GDM1 (cell line): ENCODE measurements at places on chromosomes 3 and 15.

DNA sequence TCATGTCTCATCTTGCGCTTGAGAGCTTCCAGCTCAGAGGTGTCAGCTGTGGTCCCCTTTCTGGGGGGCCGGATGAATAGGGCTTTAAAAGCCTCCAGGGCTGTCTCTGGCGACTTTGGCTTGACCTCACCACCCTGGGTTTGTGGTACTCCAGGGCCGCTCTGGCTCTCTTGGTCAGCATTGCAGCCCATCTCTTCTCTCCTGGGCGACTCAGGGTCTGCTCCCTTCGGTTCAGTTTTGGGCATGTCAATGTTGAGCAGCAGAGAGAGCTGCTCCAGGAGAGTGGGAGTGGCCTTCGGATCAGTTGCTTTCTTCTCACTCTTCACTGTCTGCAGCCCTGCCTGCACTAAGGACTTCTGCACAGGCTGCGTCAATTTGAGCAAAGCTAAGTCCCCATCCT, 127.9 kb downstream of the FMN1 start:
- DNase-seq: no peak

- DNase-seq: no peak
Measured at GRCh38 chr3:52781741-52782140, 4.3 kb downstream of the ITIH1 start.

- no peak for DNase-seq
Measured at GRCh38 chr3:160719710-160720109, 36.3 kb upstream of the PPM1L start.

DNA sequence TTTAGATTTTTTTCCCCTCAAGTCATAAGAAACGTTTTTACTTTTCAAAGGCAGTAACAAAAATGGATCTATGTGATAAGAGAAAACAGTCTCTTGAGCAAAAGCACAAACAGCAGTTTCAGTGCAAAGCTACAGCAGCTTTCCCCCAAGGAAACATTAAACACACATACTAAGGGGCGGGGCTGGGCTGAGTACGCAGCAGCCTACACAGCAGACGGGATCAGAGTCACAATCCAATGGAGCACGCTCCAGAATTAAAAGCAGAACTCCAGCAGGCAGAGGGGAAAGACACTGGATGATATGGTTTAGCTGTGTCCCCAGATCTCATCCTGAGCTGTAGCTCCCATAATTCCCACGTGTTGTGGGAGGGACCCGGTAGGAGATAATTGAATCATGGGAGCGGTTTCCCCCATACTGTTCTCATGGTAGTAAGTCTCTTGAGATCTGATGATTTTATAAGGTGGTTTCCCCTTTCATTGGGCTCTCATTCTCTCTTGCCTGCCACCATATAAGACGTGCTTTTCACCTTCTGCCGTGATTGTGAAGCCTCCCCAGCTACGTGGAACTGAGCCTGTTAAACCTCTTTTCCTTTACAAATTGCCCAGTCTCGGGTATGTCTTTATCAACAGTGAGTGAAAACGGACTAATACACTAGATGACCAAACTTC, 116.2 kb upstream of the SLCO3A1 start:
- DNase-seq: no peak

- no peak for DNase-seq
Measured at GRCh38 chr3:42022355-42022754, 60.5 kb upstream of the ULK4 start.

DNA sequence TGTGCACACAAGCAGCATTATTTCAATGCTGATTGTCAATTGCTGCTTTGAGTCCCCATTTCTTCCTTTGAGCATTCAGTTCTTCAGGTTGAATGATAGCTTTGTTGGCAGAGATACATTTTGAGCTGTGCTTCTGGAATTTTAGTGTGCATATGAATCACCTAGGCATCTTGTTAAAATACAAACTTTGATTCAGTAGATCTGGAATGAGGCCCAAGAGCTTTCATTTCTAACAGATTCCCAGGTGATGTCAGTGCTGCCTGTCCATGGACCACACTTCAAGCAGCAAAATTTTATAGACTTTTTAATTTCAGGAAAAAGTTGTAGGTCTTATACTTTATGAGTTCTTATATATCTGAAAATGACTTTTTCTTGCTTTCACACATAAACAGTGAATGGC, 131.1 kb downstream of the ADAMTSL3 start:
- no peak for DNase-seq

DNA sequence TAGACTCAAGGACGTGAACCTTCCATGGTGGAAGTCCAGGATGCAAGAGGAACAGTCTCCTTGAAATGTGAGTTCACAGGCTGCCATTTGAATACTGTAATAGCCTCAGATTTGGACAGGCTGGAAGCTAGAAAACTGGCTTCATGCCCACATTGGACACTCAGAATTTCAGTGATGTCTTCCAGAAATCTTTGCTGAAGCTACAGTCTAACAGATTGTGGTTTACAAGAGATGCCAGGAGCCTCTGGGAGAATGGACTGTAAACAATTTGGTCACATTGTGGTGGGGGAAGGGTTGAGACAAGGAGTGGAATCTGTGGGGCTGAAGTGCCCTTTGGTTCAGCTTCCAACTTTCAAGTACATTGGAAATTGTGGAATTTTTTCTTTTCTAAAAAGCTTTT, 252.0 kb upstream of the PROK2 start:
- DNase-seq: no peak

DNA sequence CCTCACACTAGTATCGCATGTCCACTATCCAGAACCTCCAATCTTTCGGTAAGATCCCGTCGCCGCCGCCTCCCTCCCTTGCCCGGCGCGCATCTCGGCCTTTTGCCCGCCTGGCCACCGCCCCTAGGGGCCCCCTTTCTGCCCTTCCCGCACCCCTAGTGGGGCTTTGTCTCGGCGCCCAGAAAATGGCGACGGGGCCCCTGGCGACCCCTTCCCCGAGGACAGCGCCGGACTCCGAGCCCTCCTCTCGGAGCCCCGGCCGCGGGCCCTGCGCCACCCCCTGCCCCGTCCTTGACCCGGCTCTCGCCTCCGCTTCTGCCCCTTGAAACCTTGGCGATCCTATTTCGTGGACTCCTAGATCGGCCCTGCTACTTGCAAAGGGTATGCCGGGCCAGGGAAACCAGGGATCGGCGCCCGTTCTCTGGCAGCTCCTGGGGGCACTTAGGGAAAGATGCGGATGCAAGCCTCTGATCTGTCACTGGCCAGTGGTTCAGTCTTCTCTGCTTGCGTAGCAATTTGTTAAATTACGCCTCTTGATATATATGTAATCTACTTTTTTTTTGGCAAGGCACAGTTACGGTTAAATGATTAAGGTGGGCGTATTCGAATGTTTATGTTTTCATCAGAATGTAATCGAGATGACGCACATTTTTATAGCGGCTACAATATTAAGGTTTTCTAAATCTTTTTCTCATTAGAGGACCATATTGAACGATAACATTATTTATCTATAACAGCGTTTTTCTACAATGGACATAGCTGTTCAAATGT, 603 bp downstream of the EIF1B start:
- no peak for DNase-seq

GRCh38 chr3:126883241-126883640, 99.7 kb upstream of the PLXNA1 start:
- no peak for DNase-seq

DNA sequence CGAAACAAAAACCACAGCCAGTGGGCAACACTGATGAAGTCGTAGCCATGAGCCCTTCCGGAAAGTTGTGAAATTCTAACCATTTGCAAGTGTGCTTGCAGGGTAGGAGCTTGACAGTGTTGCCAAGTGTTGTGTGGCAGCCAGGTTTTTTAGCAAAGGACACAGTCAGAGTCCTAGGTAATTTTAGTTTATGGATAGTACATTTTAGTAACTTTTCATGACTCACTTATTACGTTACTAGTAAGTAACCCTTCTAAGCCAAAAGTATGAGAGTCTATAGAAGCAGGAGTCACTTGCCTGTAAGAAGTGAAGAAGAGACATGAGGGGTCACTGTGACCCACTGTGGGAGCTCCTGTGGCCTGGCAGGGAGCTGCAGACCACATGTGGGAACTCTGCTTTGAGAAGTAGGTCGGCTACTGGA, 54.8 kb upstream of the ADPGK start:
- DNase-seq: no peak

GRCh38 chr15:91142106-91142744, 42.2 kb downstream of the SV2B start:
- peak; percentile 32 for DNase-seq

DNA sequence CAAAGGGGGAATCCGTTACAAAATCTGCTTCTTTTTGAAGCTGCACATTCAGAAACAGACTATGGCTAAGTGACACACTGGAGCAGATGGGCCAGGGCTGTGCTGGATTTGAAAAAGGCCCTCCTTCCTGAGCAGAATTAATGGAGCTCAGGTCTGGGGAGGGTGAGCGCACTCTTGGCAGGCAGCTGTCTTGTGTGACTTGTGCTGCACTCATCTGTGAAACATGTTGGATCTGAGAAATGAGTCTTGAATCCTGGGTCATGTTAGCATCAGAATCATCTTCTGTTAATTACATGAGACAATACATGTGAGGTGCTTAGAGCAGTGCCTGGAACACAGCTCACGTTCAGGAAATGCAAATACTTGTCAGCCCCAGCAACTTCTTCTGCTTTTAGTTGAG, 219.6 kb downstream of the THSD4 start:
- DNase-seq: no peak

DNA sequence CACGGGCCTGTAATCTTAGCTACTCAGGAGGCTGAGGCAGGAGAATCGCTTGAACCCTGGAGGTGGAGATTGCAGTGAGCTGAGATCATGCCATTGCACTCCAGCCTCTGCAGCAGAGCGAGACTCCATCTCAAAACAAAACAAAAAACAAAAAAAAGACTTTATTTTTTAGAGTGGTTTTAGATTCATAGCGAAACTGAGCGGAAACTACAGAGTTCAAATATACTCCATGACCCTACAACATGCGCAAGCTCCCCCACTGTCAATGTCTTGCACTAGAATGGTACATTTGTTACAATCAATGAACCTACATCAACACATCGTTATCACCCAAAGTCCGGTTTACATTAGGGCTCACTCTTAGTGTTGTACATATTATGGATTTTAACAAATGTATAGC, 2.2 kb upstream of the CRTAP start:
- DNase-seq: no peak

DNA sequence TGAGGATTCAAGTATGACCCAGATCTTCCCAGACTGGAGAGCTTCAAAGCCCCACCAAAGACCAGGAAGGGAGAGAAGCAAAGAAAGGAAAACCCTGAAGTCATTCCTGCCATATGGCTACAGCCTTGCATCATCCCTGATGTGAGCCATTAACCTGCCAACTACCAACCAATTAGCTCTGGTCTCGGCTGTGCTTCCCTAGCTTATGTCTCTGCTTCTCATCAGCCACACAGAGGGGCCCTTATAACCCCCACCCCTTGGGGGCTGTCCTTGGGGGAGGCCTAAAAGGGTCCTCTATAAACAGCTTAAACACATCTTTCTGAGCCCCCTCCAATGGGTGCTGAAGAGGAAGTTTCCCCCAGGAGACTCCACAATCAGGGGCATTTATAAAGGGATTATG, 52.8 kb downstream of the NOX5 start:
- DNase-seq: no peak

- no peak for DNase-seq
Measured at GRCh38 chr3:196197524-196197923, 13.7 kb downstream of the ZDHHC19 start.

DNA sequence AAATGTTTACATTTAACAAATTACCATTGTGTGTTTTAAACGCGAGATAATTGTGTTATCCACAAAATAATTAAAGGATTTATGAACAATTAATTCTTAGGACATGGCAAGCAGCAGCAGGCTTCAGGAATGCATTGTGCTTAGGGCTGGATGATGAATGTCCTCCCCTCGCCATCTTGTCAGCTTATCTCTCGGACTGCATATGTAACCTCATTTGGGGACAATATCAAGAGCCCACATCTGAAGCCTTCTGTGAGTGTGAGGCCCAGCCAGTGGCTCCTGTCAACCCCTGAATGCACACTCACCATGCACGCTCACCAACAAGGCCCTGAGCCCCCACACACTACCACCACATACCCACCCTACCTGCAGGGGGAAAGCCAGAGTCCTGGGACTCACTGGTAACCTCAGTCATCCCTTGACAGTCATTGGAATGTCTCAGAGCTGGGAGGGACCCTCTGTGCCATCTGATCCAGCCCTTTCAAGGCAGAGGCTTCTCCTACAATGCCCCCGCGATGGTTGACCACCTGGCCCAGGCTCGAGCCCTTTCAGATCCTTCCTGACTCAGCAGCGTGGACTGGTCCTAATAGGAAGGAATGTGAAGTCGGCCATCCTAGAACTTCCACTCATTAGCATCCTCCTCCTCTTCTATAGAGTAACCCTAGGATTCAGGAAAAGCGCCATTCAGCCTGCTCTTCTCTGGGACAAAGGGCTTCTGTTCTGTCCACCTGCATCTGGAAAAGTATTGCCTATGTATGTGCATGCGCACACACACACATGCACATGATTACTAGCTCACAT, 38.2 kb downstream of the MRPL46 start:
- DNase-seq: no peak

- no peak for DNase-seq
Measured at GRCh38 chr3:167626490-167626889, 27.3 kb downstream of the WDR49 start.

DNA sequence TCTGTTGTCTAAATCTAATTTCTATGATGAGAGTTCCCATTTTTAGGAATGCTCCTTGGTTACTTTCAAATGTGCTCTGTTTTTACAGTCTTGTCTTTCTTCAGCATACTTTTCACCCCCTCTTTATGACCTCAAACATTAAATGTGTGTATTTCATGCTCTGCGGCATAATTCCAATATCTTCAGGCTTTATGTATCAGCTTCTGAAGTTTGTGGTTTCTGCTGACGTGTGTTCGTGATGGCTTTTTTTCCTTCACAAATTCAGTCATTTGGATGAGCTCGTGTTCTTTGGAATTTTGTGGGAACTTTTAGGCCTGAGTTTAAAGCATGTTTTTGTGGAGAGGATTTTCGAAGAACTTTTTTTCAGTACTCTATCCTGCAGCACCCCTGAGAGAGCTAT, 97.7 kb upstream of the CHRNA7 start:
- DNase-seq: no peak

DNA sequence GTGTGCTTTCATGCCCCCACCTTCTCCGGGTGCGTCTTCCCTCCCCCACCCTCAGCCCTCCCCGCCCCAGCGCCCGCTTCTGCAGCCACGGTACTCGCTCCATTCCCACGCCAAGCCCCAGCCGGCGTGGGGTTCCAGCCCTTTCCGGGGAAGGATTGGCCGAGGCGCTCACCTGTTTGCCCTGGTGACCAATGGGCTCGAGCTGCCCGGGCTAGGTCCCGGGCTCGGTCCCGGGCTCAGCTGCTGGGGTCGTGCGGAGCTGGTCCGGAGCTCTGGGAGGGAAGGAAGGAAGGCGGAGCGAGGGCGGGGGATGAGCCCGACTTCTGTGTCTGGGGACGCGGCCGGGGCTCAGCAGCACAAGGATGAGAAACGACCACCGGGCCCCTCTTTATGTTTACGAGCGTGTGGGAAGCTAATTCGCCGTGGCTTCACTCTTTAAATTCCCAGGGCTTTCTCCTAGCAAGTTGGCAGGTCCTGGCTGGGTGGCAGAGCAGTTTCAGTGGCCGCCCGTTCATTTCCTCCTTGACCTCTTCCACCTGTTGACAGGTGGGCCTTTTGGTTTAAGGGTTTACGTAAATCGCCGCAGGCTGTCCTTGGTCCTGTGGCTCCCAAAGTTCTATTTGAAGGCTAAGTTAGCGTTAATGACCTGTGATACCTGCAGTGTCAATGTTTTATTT, at the start of gene IGSF10:
IGSF10 (minus strand) TSS at position 288 of the 677 bp plus-strand sequence. CDS start 2,352 bp downstream, outside the sequence.
- DNase-seq: no peak

GRCh38 chr15:49062900-49063299, 16.7 kb upstream of the SECISBP2L start:
- DNase-seq: no peak
